ENCODE measurements at places on chromosomes 4 and X.

- no peaks in the 10 kb centered on the region for H3K27me3 ChIP-seq
- peaks cover 70% of the 10 kb centered on the region for H3K4me1 ChIP-seq
- no peaks in the 10 kb centered on the region for H3K36me3 ChIP-seq
- no peak for DNase-seq
Measured at GRCh38 chr4:38671592-38671940, 7.6 kb downstream of the KLF3 start.

GRCh38 chr4:125319311-125319710 is 4.6 kb downstream of the FAT4 start:
- no peak for DNase-seq
- H3K27me3 ChIP-seq = peaks cover 15% of the 10 kb centered on the region
- H3K4me3 ChIP-seq = no peak overlapping the region
- no peaks in the 10 kb centered on the region for H3K4me1 ChIP-seq
- no peak overlapping the region for H3K27ac ChIP-seq

DNA sequence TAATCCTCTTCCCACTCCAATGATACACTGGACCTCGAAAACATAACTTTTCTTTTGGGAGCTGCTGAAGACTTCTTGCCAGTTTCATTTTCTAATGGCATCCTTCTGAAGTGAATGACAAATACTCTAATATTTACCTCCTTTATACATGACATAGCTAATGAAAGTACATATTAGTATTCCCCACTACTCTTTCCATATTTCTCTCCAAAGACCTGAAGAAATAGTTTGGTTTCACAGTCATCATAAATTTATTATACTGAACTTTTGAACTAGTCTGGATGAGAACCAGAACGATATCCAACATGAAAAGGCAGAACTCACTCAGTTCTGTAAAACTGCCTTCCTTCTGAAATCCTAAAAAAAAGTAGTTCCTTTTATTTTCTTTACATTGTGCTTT is 139.1 kb downstream of the GPC3 start:
- no peaks in the 10 kb centered on the region for H3K4me1 ChIP-seq
- H3K4me3 ChIP-seq = no peak overlapping the region
- DNase-seq = no peak
- H3K27me3 ChIP-seq = no peaks in the 10 kb centered on the region

GRCh38 chr4:37489697-37490096 is 196.5 kb downstream of the RELL1 start:
- no peak for DNase-seq
- H3K27ac ChIP-seq = no peak overlapping the region
- H3K36me3 ChIP-seq = no peaks in the 10 kb centered on the region
- no peak overlapping the region for H3K4me3 ChIP-seq

DNA sequence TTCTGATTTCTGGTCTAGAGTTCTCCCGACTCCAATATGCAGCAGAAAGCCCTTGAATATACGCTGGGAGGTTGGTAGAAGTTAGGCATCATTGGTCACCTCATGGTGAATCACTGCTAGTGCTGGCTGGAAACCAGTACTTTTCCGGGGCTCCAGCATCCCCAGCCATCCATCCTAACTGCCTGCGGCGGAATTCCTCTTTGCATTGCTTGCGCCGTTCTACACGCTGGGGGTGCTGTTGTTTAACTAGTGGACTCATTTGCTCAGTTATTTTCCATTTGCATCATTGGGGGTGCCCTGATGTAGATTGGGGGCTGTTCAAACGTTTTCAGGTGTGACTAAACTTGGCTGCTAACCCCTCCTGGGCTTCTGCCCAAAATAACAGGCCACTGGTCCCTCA is 23.3 kb upstream of the GPR50 start:
- no peak overlapping the region for H3K4me3 ChIP-seq
- no peaks in the 10 kb centered on the region for H3K27me3 ChIP-seq
- no peaks in the 10 kb centered on the region for H3K4me1 ChIP-seq
- no peak overlapping the region for H3K27ac ChIP-seq
- no peak for DNase-seq

GRCh38 chr4:6914448-6914847 is 4.8 kb downstream of the TBC1D14 start:
- no peak for DNase-seq
- H3K27me3 ChIP-seq = no peaks in the 10 kb centered on the region
- H3K27ac ChIP-seq = no peak overlapping the region

DNA sequence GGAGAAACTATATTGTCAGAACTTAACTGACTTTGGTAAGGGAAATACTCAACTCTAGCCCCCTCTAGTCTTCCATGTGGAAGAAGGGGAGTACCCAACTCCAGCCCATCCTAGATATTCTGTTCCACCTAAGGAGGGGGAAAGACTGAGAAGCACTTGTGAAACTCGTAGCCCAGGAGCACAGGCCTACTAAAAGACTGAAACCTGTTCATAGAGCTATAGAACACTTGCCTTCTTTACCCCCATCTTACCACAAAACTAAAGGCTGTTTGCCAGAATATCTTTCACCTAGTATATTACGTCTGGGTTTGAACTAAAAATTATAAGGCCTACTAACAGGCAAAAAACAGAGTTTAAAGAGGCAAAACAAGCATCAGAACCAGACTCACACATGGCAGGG is 15.5 kb downstream of the CLDN22 start:
- DNase-seq = no peak
- H3K4me3 ChIP-seq = no peak overlapping the region
- no peaks in the 10 kb centered on the region for H3K4me1 ChIP-seq
- no peaks in the 10 kb centered on the region for H3K27me3 ChIP-seq

GRCh38 chr4:186858355-186858754 is 134.7 kb upstream of the FAT1 start:
- H3K36me3 ChIP-seq = no peaks in the 10 kb centered on the region
- H3K27ac ChIP-seq = no peak overlapping the region
- H3K4me1 ChIP-seq = no peaks in the 10 kb centered on the region
- no peaks in the 10 kb centered on the region for H3K27me3 ChIP-seq
- H3K4me3 ChIP-seq = no peak overlapping the region

DNA sequence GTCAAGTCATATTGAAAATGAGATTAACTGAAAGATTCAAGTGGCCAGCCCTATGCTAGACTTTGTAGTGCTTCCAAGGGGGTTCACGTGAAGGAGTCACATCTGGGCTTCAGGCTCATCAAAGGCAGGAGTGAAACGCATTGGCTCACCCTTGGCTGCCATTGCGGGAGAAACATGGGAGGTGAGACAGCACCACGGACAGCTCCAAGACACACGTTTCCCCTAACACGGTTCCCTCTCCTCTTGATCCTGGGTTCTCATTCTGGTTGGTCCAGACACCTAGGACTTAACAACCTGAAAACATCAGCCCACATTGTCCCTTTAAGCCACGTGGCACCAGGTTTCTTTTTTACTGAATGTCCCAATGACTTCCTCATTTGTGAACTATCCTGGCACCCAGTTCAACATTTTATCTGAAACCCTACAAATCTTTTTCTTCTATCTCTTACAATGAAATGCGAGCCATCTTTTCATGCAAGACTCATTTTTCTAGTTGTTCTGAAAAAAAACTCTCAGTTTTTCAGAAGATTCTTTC is 279.0 kb upstream of the VCX3A start:
- H3K4me1 ChIP-seq = no peaks in the 10 kb centered on the region
- H3K36me3 ChIP-seq = no peaks in the 10 kb centered on the region
- no peak overlapping the region for H3K4me3 ChIP-seq
- no peaks in the 10 kb centered on the region for H3K27me3 ChIP-seq
- H3K27ac ChIP-seq = no peak overlapping the region

GRCh38 chr4:15003891-15004738 is 1.8 kb downstream of the CPEB2 start:
- H3K4me3 ChIP-seq = peak overlapping the region; percentile 52
- H3K27me3 ChIP-seq = no peaks in the 10 kb centered on the region
- peak; percentile 57 for DNase-seq
- H3K36me3 ChIP-seq = peaks cover 13% of the 10 kb centered on the region
- H3K4me1 ChIP-seq = peaks cover 10% of the 10 kb centered on the region
- peak overlapping the region; percentile 73 for H3K27ac ChIP-seq

GRCh38 chr4:19698961-19699360 is 552.7 kb upstream of the SLIT2 start:
- DNase-seq = no peak
- H3K4me3 ChIP-seq = no peak overlapping the region
- no peak overlapping the region for H3K27ac ChIP-seq
- H3K27me3 ChIP-seq = no peaks in the 10 kb centered on the region
- no peaks in the 10 kb centered on the region for H3K4me1 ChIP-seq

DNA sequence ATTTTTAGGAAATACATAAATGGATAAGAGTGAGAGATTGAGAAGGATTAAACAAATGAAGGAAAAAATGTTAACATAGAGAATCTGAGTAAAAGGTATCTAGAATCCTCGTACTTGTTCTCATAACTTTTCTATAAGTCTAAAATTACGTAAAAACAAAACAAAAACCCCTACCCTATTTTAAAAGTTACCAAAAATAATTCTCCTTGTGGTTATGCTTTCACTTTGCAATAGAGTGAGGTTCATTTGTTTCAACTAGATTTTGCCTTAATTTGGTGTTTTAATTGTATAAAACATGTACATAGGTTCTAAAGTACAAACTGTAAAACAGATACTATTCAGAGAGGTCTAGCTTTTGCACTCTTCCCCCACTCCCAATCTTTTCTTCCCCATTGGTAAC is 3.8 kb upstream of the GPR34 start:
- no peak overlapping the region for H3K4me3 ChIP-seq
- H3K27me3 ChIP-seq = no peaks in the 10 kb centered on the region
- H3K36me3 ChIP-seq = no peaks in the 10 kb centered on the region
- peaks cover 4% of the 10 kb centered on the region for H3K4me1 ChIP-seq
- no peak for DNase-seq

DNA sequence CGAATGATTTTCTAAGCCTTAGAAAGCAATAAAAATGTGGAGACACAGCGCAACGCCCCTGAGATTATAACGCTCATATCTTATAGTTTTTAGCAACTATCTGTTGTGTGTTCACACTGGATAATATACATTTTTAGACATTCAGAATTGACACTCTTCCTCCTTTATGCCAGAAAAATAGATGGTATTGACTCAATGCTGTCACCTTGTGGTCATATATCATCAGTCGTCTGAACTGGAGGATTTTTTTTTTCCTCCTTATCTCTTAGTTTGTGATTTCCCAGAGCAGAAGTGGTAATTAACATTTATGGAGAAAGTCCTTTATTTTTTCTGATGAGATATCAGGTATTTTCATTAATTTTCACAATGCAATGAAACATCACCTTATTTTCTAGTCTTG is 759.6 kb downstream of the RAB28 start:
- no peaks in the 10 kb centered on the region for H3K4me1 ChIP-seq
- no peak overlapping the region for H3K4me3 ChIP-seq
- H3K27me3 ChIP-seq = no peaks in the 10 kb centered on the region
- no peaks in the 10 kb centered on the region for H3K36me3 ChIP-seq
- no peak overlapping the region for H3K27ac ChIP-seq

GRCh38 chrX:40912166-40912565 is 173.1 kb upstream of the USP9X start:
- no peak for DNase-seq
- no peak overlapping the region for H3K4me3 ChIP-seq
- H3K27me3 ChIP-seq = no peaks in the 10 kb centered on the region
- H3K27ac ChIP-seq = no peak overlapping the region

- no peaks in the 10 kb centered on the region for H3K27me3 ChIP-seq
- H3K4me1 ChIP-seq = no peaks in the 10 kb centered on the region
- no peaks in the 10 kb centered on the region for H3K36me3 ChIP-seq
Measured at GRCh38 chr4:169345316-169345721, 74.6 kb upstream of the SH3RF1 start.

DNA sequence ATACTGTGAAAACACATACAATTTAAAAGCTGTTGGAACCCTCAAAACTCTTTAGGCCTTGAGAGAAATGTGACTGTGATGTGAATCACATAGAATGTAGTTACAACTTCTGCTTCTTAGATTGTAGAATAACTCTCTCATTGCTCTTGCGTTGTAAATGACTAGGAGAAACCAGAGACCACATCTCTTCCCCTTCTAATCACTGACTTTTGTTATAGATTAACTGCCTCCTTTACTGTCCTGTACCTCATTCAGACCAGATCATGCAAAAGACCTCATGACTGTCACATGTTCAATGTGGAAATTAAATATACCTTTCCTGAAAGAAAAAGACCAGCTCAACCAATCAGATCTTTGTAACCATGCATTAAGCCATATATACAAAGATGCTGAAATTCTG is 43.2 kb upstream of the NEIL3 start:
- H3K27me3 ChIP-seq = no peaks in the 10 kb centered on the region
- no peaks in the 10 kb centered on the region for H3K36me3 ChIP-seq
- H3K4me1 ChIP-seq = no peaks in the 10 kb centered on the region
- H3K4me3 ChIP-seq = no peak overlapping the region
- H3K27ac ChIP-seq = no peak overlapping the region
- no peak for DNase-seq

DNA sequence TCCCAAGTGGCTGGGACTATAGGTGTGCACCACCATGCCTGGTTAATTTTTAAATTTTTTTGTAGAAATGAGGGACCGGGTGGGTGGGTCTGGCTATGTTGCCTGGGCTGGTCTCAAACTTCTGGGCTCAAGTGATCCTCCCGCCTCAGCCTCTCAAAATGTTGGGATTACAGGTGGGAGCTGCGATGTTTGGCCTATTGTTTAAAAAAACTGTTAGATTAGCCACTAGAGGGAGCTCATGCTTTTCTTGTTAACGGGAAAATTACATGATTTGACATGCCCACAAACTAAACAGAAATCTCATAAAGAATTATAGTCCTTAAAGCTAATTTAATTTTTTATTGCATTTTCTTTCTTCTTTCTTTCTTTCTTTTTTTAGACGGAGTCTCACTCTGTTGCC is 5.0 kb upstream of the SDAD1 start:
- peak; percentile 21 for DNase-seq
- H3K4me3 ChIP-seq = no peak overlapping the region
- H3K4me1 ChIP-seq = no peaks in the 10 kb centered on the region
- H3K36me3 ChIP-seq = no peaks in the 10 kb centered on the region
- H3K27me3 ChIP-seq = no peaks in the 10 kb centered on the region
- H3K27ac ChIP-seq = no peak overlapping the region

DNA sequence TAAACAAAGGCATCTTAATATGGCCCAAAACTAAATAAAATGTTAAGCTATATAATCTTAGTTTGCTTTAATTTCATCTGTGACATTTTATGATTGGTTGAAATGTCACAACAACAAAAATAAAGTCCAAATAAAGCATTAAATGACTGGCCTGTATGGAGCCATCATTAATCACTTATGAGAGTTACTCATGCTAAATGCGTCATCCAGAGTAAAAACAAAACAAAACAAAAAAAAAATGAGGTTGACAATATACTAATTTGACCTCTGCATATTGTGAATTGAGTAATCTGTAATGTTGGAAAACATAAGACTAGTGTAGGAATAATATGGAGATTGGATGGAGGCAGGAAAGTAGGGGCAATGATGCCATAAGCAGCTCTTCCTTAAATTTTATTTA is 139.7 kb downstream of the MAPK10 start:
- no peak for DNase-seq
- H3K4me3 ChIP-seq = no peak overlapping the region
- H3K36me3 ChIP-seq = no peaks in the 10 kb centered on the region
- no peaks in the 10 kb centered on the region for H3K4me1 ChIP-seq

DNA sequence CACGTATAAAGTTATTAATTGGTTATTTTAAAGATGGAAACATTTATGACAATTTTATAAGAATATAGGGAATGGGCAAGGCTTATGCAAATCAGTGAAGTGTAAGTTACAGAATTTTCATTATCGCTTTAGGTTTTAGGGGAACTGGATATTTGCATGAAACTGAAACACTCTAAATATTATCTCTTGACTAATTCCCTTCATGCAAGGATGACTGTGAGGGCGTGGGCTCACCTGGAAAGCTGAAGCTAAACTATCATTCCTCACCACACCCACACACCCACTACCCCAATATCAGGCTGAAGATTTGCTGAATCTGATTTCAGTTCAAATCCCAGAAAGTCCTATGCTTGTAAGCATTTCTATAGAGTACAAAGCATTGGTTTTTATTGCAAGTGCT is 81.7 kb upstream of the ARHGAP24 start:
- no peak for DNase-seq
- no peak overlapping the region for H3K27ac ChIP-seq
- no peaks in the 10 kb centered on the region for H3K36me3 ChIP-seq
- H3K4me3 ChIP-seq = no peak overlapping the region

Measured in naive thymus-derived CD4-positive, alpha-beta T cell (primary cell).